Activated CD8-positive, alpha-beta T cell treated with anti-CD3 and anti-CD28 coated beads, Interleukin-2, amount 10 ng/mL, durations not matched to agents 7 days and 5 days (primary cell): ENCODE measurements at places on chromosomes 2 and 18. TPM values are rescaled to one million over a fixed set of nuclear protein-coding genes. Genes with fewer than 3 reads are reported as not detected.

DNA sequence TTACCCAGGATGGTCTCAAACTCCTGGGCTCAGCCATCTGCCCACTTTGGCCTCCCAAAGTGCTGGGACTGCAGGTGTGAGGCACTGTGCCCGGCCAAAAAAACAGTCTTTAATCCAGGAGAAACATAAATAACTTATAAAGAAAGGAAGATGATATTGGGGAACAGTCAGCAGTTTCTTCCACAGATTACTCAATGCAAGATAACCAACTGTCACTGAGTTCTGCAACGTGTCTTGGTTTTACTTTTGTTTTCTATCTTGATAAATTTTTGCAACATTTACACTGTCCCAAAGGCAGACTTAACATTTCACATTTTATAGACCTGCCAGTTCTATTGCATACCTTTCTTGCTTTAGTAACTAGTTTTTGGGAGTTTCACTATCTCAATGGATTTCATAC lies 71.1 kb downstream of the ANKRD44 start:
- H3K27ac ChIP-seq: peak overlapping the region; percentile 91
- no peaks in the 10 kb centered on the region for H3K27me3 ChIP-seq
- H3K4me1 ChIP-seq: peaks cover 83% of the 10 kb centered on the region
- DNase-seq: no peak
- peak overlapping the region; percentile 77 for H3K4me3 ChIP-seq

GRCh38 chr2:174716785-174717184 lies 47.5 kb downstream of the CHRNA1 start:
- peak overlapping the region; percentile 63 for H3K4me3 ChIP-seq
- H3K4me1 ChIP-seq: peaks cover 34% of the 10 kb centered on the region

GRCh38 chr2:10285556-10286198 lies 17.0 kb upstream of the HPCAL1 start:
- no peak overlapping the region for H3K27ac ChIP-seq
- H3K36me3 ChIP-seq: no peaks in the 10 kb centered on the region
- no peak for DNase-seq
- no peak overlapping the region for H3K4me3 ChIP-seq
- peaks cover 10% of the 10 kb centered on the region for H3K4me1 ChIP-seq
- no peaks in the 10 kb centered on the region for H3K27me3 ChIP-seq

GRCh38 chr2:21814588-21815149 lies 690.9 kb downstream of the TDRD15 start:
- no peak overlapping the region for H3K4me3 ChIP-seq
- H3K4me1 ChIP-seq: no peaks in the 10 kb centered on the region
- H3K27ac ChIP-seq: no peak overlapping the region
- H3K27me3 ChIP-seq: no peaks in the 10 kb centered on the region
- DNase-seq: no peak
- no peaks in the 10 kb centered on the region for H3K36me3 ChIP-seq

Gene HOXD1
- total RNA-seq: not detected

DNA sequence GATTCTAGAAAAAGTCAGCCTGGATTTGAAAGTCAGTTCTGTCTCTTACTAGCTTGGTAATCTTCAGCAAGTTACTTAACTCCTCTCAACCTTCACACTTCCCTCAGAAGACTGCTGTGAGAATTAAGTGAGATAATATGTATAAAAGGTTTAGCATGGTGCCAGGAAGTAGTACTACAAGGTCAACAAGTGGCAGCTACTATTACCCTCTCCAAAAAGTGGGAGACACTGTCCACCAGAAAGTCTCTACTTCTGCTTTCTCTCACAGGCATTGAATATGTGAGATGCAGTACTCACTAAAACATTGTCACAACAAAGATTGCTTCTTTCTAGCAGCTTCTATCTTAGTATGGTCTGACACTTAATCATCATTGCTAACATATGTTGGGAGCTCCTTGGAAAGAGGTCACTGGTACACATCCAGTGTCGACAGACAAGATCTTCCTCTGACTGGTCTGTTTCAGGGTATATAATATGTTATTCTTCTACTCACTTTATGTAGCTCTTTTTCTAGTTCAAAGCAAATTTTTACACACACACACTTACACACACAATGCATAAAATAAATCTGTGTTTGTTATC lies 47.9 kb downstream of the DOCK10 start:
- peaks cover 71% of the 10 kb centered on the region for H3K4me1 ChIP-seq
- H3K27me3 ChIP-seq: no peaks in the 10 kb centered on the region
- H3K4me3 ChIP-seq: no peak overlapping the region
- no peak overlapping the region for H3K27ac ChIP-seq
- no peak for DNase-seq

DNA sequence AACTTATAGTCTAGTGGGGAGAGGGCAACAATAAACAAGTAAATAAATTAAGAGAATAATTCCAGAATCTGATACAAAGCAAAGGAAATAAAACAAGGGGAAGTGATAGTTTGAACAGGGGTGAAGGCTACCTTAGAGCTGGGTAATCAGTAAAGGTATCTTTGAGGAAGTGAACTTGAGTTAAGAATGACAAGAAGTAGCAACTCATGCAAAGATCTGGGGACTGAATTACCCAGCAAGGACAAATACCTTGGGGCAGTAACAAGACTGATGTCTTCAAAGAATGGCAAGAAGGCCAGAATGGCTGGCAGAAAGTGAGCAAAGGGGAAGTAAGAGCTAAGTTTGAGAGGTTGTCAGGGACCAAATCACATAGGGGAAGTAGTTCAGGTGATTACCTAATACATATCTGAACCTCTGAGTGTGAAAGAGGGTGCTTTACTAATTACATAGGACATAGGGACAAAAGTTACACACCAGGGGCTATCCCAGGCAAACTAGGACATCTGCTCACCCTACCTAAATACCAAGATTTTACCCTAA lies 244.6 kb upstream of the HNRNPA3 start:
- H3K27ac ChIP-seq: no peak overlapping the region
- DNase-seq: no peak
- no peaks in the 10 kb centered on the region for H3K4me1 ChIP-seq
- no peak overlapping the region for H3K4me3 ChIP-seq
- no peaks in the 10 kb centered on the region for H3K36me3 ChIP-seq

GRCh38 chr2:159292157-159292556 lies 5.7 kb upstream of the WDSUB1 start:
- H3K4me3 ChIP-seq: no peak overlapping the region
- no peaks in the 10 kb centered on the region for H3K27me3 ChIP-seq
- peaks cover 14% of the 10 kb centered on the region for H3K4me1 ChIP-seq
- H3K27ac ChIP-seq: no peak overlapping the region

DNA sequence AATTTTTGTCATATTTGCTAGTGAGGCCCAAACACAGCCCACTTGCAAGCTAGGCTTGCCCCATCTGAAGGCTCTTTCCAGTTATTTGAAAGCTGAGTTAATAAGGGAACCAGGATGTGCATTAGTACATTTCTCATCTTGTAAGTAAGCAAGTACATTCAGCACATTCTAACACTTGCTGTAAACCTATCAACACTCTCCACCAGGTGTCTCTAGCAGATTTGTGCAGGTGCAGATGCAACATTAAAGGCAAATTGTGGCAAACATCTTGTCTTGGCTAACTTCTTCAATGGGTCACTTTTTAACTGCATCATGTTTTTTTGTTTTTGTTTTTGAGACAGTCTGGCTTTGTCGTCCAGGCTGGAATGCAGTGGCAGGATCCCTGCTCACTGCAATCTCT lies 25.3 kb upstream of the MFSD6 start:
- H3K4me3 ChIP-seq: no peak overlapping the region
- H3K27me3 ChIP-seq: peaks cover 3% of the 10 kb centered on the region
- H3K4me1 ChIP-seq: no peaks in the 10 kb centered on the region
- no peaks in the 10 kb centered on the region for H3K36me3 ChIP-seq

DNA sequence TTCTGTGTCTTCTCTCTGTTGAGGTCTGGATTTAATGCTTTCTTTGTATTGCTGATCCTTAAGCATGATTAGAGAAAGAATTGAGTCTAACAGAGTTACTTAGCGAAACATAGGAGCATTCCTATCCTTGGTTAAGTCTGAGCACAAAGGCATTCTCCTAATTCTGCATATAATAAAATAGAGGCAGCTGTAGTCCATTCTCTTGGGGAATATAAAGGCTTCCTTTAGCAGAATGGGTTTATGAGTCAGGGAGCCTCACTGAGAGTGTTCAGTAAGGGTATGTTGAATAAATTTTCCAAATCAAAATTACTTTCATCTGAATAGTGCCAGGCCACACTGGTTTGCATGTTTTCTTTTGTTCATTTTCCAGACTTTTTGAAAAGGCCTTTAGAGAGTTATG lies 101.5 kb downstream of the GALNT1 start:
- DNase-seq: no peak
- H3K27ac ChIP-seq: no peak overlapping the region
- H3K27me3 ChIP-seq: no peaks in the 10 kb centered on the region
- no peak overlapping the region for H3K4me3 ChIP-seq

- H3K36me3 ChIP-seq: no peaks in the 10 kb centered on the region
- H3K27ac ChIP-seq: no peak overlapping the region
- H3K4me3 ChIP-seq: no peak overlapping the region
These were observed 2.1 kb downstream of the NCKAP1 start for GRCh38 chr2:183035954-183036669.

- H3K27ac ChIP-seq: no peak overlapping the region
- H3K4me3 ChIP-seq: no peak overlapping the region
- H3K4me1 ChIP-seq: peaks cover 87% of the 10 kb centered on the region
- no peak for DNase-seq
- peaks cover 70% of the 10 kb centered on the region for H3K36me3 ChIP-seq
- H3K27me3 ChIP-seq: no peaks in the 10 kb centered on the region
These were observed 7.8 kb downstream of the NFE2L2 start for GRCh38 chr2:177256695-177257094.

DNA sequence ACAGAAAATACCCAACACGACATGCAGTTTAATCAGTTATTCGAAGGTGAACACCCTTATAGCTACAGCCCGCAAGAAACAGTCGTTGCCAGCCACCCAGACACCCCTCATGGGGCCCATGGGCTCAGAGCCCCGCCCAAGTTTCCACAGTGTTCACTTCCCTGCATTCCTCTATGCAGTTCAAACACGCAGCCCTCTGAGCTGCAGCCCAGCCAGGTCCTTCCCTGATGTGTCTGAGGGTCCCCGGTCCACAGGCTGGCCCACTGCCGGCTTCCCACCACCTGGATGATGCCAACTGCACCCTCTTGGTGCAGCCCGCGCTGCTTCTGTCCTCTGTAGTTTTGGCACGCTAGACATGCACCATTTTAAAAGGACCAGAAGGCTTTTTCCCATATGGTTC lies 87.4 kb downstream of the ZNF516 start:
- no peak overlapping the region for H3K27ac ChIP-seq
- no peaks in the 10 kb centered on the region for H3K27me3 ChIP-seq
- no peak overlapping the region for H3K4me3 ChIP-seq
- peaks cover 8% of the 10 kb centered on the region for H3K4me1 ChIP-seq
- H3K36me3 ChIP-seq: no peaks in the 10 kb centered on the region
- DNase-seq: no peak

DNA sequence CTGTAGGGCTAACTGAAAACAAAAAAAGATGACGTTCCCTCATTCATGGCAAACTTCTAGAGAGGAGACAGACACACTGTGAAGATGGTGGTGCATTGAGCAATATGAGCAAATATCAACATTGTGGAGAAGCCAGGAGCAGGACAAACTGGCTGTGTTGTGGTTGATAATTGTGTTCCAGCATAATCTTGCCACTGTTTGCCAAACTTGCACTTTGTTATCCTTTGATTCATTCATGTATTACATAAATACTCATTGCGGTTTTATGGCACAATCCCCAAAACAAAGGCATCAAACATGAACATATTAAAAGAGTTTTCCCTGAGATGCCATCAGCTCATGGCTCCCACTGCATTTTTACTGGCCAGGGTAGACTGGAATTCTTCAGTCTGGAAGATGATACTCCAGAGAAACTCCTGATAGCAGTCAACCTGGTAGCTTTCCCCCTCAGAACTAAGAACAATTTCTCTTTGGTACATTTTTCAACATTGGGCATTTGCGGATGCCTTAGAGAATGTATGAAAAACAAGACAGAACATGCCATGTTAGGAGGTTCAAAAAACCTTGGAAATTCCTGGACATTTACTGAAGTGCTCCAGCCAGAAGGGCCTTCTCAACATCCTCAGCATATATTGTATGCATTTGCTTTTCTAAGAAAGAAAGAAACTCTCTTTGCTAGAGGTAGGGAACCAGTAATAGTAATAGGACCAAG lies 487.4 kb upstream of the CELF4 start:
- no peak overlapping the region for H3K4me3 ChIP-seq
- no peaks in the 10 kb centered on the region for H3K36me3 ChIP-seq
- H3K27me3 ChIP-seq: no peaks in the 10 kb centered on the region

DNA sequence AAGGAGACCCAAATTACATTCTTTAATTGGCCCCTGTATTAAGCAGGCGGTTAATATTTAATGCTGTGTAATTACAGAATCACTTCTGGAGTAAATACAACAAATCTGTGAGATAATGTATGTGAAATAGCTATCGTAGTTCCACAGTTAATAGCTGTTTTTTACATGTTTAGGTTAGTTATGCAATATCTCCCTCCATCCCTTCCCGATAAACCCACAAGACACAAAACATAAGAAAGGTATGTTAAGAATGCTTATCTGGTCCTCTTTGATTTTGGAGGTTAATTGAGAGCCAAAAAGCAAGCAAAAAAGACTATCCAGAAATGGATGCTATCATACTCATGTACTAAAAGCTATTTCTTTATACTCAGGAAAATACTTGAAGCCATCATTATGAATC lies 49.1 kb downstream of the ZNF638 start:
- H3K4me1 ChIP-seq: peaks cover 11% of the 10 kb centered on the region
- H3K27me3 ChIP-seq: no peaks in the 10 kb centered on the region
- DNase-seq: no peak
- peaks cover 50% of the 10 kb centered on the region for H3K36me3 ChIP-seq

GRCh38 chr2:186205254-186205911 lies 280.7 kb upstream of the ZC3H15 start:
- no peak overlapping the region for H3K27ac ChIP-seq
- no peak for DNase-seq
- H3K36me3 ChIP-seq: no peaks in the 10 kb centered on the region
- H3K4me3 ChIP-seq: no peak overlapping the region

DNA sequence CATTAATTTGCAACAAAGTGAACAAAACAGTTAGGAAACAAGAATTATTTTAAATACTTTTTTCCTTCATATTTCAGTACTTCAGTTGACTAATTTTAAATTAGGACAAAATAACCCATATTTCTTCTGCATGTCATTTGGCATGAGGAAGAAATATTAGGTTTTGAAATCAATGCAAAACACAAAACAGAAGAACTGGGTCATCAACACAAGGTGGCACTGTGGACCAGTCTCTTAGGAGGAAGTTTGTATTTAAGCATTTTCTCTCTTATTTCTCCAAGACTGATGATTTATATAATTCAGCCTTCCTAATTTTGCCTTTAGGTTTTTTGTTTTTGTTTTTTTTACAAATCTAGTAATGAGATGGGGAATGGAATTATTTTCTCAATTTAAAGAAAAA lies 352.8 kb upstream of the KCNH7 start:
- no peak for DNase-seq
- H3K4me1 ChIP-seq: no peaks in the 10 kb centered on the region
- H3K27me3 ChIP-seq: no peaks in the 10 kb centered on the region
- H3K4me3 ChIP-seq: no peak overlapping the region

Gene SP140
- total RNA-seq: 57.5 TPM

Gene SOCS6
- 0.97 TPM for total RNA-seq
